ENCODE measurements at places on chromosomes 1 and 21.
A peak's percentile ranks its signal among the peaks of the same experiment; 100 is the strongest.

DNA sequence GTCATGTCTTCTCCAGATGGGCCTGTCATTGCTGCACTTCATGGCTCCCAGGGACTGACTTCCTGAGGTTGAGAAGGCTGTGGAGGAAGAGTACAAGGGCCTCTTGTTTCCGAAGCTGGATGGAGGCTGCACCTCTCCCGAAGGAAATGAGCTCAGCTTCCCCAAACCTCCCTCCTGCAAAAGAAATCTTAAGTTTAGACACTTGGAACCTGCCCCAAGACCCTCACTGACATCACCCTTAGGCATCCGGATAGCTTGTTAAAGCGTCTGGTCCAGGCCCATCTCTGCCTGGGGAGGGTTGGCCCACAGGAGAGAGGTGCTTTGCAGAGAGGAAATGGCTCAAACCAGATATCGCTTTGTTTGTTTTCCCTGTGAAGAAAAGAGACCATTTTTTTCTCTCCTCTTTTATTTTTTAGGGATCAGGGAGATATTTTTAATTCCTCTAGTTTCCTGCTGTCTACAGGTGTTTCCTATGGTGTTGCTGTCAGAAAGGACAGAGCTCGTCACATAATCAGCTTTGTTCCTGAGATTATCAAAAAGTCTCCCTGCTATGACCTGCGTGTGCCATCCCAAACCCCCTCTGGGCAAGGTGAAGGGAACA, 25.0 kb downstream of the RCSD1 start:
- no peak for DNase-seq
- no peaks in the 10 kb centered on the region for H3K27me3 ChIP-seq
- H3K4me1 ChIP-seq, result no peaks in the 10 kb centered on the region
- H3K4me3 ChIP-seq, result no peak overlapping the region

GRCh38 chr1:165543532-165544438, at the start of gene LRRC52:
TSS of gene LRRC52 (plus strand) at chr1:165544000. CDS start at chr1:165544297, 297 bp downstream.
- no peaks in the 10 kb centered on the region for H3K27me3 ChIP-seq
- H3K27ac ChIP-seq, result no peak within 1 kb of the TSS
- DNase-seq, result no peak
- H3K36me3 ChIP-seq, result no peaks in the 10 kb centered on the region
- no peaks in the 10 kb centered on the region for H3K4me1 ChIP-seq
- no peak within 1 kb of the TSS for H3K4me3 ChIP-seq

- peaks cover 20% of the 10 kb centered on the region for H3K36me3 ChIP-seq
- H3K4me3 ChIP-seq, result no peak overlapping the region
- DNase-seq, result no peak
- no peaks in the 10 kb centered on the region for H3K27me3 ChIP-seq
Observed at GRCh38 chr1:3642919-3643675, 6.8 kb downstream of the WRAP73 start.

DNA sequence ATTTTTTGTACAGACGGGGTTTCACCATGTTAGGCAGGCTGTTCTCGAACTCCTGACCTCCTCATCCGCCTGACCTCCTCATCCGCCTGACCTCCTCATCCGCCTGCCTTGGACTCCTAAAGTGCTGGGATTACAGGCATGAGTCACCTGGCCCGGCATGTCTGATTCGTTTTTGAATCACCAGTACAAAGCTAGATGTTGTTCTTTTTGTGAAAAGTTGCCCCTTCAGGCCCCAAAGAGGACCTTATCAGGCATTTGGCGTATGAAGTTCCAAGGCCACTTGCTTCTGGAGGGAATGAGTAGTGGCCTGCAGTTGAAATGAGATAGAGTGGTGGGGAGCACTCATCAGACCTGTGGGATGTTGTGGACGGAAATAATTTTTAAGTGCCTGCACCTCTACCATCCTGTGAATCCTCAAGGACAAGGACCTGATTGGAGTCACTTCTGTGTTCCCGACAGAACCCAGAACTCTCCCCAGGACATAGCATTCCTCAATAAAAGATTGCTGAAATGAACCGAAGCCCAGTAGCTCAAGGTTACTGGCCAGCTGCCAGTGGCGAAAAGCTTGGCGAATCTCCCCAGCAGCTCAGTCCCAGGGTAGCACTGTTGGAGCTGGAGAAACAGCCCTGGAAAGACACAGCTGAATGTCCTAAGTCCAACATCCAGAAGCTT, 50.1 kb downstream of the NDUFS5 start:
- H3K36me3 ChIP-seq, result no peaks in the 10 kb centered on the region
- no peaks in the 10 kb centered on the region for H3K27me3 ChIP-seq
- H3K4me3 ChIP-seq, result no peak overlapping the region
- H3K4me1 ChIP-seq, result peaks cover 14% of the 10 kb centered on the region

- no peak overlapping the region for H3K27ac ChIP-seq
- no peaks in the 10 kb centered on the region for H3K36me3 ChIP-seq
- no peak overlapping the region for H3K4me3 ChIP-seq
- no peaks in the 10 kb centered on the region for H3K4me1 ChIP-seq
Observed at GRCh38 chr1:170305777-170306512, 160.2 kb downstream of the NTMT2 start.

DNA sequence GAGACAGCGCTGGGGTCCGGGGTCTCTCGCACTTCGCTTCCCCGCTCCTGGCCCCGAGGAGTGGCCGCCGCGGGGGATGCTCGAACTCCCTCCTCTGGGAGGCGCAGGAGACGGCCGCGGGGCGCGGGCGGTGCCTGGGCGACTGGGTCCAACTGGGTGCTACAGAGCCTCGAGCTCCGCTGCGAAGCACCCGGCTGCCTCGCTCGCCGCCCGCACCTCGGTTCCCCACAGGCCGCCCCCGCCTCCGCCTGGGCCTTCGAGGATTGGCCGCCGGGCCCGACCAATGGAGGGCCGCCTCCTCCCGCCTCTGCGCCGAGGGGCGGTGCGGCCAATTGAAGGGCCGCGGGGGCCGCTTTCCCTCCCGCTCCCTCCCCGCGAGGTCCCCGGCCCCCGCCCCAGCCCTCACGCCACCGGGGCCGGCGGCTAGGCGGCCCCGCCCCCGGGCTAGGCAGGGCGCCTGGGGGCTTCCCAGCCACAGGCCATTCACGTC, at the start of gene CNN3:
CNN3 (minus strand) TSS at position 196 of the 490 bp plus-strand sequence. CDS start 216 bp downstream, outside the sequence.
- H3K4me3 ChIP-seq, result peak within 1 kb of the TSS; percentile 72
- peak within 1 kb of the TSS; percentile 99 for H3K27ac ChIP-seq
- peak; percentile 88 for DNase-seq
- H3K4me1 ChIP-seq, result peaks cover 13% of the 10 kb centered on the region
- H3K36me3 ChIP-seq, result no peaks in the 10 kb centered on the region
- H3K27me3 ChIP-seq, result no peaks in the 10 kb centered on the region

DNA sequence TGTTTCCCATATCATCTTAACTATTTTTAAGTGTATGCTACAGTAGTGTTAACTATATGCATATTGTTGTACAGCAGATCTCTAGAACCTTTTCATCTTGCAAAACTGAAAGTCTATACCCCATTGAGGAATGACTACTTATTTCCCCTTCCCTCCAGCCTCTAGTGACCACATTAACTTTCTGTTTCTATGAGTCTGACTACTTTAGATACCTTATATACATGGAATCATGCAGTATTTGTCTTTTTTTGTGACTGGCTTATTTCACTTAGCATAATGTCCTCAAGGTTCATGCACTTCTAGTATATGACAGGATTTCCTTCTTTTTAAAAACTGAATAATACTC, 96.5 kb upstream of the BTG3 start:
- no peak overlapping the region for H3K4me3 ChIP-seq
- no peaks in the 10 kb centered on the region for H3K27me3 ChIP-seq
- H3K27ac ChIP-seq, result no peak overlapping the region
- no peaks in the 10 kb centered on the region for H3K36me3 ChIP-seq

- H3K4me1 ChIP-seq, result no peaks in the 10 kb centered on the region
- H3K27ac ChIP-seq, result no peak overlapping the region
- no peak for DNase-seq
Observed at GRCh38 chr1:181219938-181220337, 131.4 kb downstream of the IER5 start.

GRCh38 chr1:67815303-67816094, 17.8 kb downstream of the GNG12 start:
- peak overlapping the region; percentile 91 for H3K27ac ChIP-seq
- H3K4me1 ChIP-seq, result peaks cover 10% of the 10 kb centered on the region
- no peak overlapping the region for H3K4me3 ChIP-seq
- no peaks in the 10 kb centered on the region for H3K36me3 ChIP-seq

DNA sequence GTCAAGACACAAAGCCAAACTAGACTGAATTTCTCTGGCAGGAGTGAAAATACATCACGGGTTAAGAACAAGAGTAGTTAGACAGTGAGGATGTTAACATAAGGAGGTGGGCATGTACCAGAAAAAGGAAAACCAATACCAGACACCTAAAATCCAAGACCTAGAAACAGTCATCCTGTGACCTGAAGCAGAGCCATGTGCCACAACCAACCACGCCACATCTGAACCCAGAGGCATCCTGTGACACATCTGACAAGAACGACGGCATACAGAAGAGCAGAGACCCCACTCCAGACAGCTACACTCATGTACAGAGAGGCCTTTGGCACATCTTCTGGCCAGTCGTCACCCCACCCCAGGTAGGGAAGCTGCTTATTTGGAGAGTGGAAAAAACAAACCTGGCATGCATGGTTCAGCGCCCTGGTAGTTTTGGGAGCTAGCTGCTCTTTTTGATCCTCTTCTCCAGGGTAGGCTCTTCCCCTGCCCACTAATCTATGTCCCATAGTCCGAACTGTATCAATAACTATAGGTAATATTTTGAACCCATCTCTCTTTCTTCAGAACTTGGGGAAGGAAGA, 72.1 kb downstream of the SLC45A1 start:
- no peaks in the 10 kb centered on the region for H3K27me3 ChIP-seq
- H3K4me1 ChIP-seq, result peaks cover 9% of the 10 kb centered on the region
- H3K4me3 ChIP-seq, result no peak overlapping the region
- DNase-seq, result no peak
- H3K27ac ChIP-seq, result no peak overlapping the region

GRCh38 chr1:72432645-72433267, 150.4 kb upstream of the NEGR1 start:
- no peak overlapping the region for H3K4me3 ChIP-seq
- H3K27me3 ChIP-seq, result no peaks in the 10 kb centered on the region
- no peaks in the 10 kb centered on the region for H3K4me1 ChIP-seq
- no peak overlapping the region for H3K27ac ChIP-seq
- H3K36me3 ChIP-seq, result no peaks in the 10 kb centered on the region

DNA sequence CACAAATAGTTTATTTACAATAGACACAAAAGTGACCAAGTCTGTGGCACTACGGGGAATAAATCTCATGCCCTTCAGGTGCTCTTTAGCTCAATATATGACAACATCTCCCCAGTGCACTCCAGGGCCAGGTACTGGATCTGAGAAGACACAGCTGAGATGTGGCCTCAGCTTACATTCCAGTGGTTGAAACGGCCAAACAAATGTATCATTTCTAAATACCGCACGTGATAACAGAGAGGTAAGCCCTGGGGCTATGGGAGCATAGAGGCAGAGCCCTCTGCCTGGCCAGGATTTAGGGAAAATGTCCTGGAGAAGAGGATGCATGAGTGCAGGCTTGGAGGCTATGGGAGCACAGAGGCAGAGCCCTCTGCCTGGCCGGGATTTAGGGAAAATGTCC, 630.5 kb downstream of the SMYD3 start:
- H3K27me3 ChIP-seq, result no peaks in the 10 kb centered on the region
- H3K4me1 ChIP-seq, result peaks cover 6% of the 10 kb centered on the region
- DNase-seq, result no peak
- no peak overlapping the region for H3K4me3 ChIP-seq

DNA sequence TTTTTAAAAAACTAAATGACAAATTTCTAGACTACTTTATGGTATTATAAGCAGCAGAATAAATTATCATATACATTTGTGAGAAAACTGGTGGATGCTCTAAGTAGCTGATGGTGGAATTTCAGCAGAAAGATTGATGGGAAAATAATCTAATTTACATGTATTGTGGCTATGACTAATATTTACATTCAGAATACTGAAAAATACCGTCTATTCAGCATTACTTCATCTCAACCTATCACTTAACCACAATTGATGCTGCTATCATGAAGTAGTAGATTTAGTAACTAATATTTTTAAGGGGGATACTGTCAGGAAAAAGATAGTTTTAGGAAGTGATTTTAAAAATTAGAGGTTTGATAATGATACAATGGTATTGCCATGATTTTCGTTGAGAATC, 137.9 kb downstream of the IFI44 start:
- H3K36me3 ChIP-seq, result no peaks in the 10 kb centered on the region
- peaks cover 4% of the 10 kb centered on the region for H3K27me3 ChIP-seq
- H3K4me1 ChIP-seq, result no peaks in the 10 kb centered on the region
- no peak overlapping the region for H3K4me3 ChIP-seq
- no peak overlapping the region for H3K27ac ChIP-seq
- no peak for DNase-seq

All from liver (tissue), 10 donors.